CD4-positive, alpha-beta T cell treated with Interleukin-1 beta for 1 hour (primary cell): ENCODE measurements at places on chromosomes 6 and 20.
A peak's percentile ranks its signal among the peaks of the same experiment; 100 is the strongest.

DNA sequence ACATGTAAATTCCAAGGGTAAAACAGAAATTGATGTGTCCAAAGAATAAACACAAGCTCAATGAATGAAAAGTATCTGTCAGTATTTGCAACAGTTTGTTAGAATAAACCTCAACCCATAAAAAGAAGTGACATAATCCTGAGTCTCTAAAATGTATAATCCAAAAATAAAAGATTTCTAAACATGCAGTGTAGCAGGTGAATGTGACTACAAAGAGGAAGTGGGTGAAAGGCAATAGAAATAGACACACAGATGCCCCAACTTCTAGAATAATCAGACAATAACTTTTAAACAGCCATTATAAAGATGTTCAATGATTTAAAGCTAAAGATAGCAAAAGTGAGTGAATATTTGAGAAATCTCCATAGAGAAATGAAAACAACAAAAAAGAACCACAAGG lies 1009.2 kb upstream of the GJE1 start:
- no peak for DNase-seq

DNA sequence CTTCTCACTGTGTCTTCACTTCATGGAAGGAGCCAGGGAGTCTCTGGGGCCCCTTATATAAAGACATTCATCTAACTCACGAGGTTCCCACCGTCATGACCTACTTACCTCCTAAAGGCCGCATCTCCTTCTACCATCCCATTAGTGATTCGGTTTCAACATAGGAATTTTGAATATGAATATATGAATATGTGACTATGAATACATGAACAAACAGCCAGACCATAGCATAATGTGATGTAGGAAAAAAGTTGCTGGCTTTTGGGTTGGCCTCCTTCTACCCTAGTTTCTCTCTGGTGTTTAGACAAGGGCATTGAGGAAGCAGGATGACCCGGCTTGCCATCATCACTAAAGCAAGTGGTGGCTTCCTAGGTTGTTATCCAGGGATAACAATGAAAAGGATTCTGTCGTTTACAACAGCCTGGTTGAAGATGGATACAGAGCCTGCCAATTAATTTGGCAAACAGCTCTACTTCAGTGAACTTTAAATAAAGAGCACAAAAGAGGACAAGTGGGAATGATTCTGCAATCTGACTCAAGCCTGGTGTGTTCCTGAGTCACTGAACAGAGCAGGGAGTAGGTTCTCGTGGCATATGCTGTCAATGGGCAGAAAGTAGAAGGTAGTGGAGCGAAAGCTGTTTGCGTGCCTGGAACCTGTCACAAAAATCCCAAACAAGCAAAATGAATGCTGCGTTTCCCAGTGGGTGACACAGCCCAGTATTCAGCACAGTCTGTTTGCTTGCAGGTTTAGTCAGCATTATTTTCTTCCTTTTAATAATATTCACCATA lies 44.0 kb upstream of the DOK5 start:
- DNase-seq, result no peak

- no peak for DNase-seq
Measured at GRCh38 chr20:4546786-4547185, 174.9 kb upstream of the PRND start.

DNA sequence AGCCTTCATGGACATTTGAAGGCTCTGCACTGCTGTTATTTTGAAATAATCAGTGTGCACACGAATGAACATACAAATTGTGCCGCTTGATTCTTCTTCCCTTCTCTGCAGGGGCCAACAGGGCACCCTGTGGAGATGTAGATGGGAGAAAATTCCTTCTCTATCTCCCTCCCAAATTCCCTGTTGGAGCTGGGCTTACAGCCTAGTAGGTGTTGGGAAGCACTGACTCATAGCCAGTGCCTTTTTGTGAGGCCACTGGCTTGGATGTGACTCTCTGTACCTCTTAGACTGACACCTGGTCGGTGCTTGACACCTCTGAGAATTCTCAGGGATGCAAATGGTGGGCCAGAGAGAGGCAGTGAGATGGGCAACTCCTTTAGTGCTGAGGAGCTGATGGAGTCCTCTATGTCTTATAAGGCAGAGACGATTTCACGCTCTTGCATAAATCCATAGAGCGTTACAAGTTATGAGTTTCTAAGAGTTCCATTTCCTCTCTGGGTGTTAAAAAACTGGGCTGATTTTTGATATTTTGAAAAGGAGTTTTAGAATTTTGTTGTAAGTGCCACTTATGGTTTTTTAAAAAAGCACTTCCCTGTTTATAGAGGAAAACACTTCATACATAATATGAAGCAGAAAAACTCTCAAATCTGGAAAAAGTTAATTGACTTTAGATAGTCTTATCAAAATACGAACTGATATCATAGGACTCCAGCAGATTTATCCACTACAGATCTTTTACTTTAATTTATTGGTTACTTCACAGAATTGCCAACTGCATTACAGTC lies 89.8 kb upstream of the MAP3K7 start:
- no peak for DNase-seq

DNA sequence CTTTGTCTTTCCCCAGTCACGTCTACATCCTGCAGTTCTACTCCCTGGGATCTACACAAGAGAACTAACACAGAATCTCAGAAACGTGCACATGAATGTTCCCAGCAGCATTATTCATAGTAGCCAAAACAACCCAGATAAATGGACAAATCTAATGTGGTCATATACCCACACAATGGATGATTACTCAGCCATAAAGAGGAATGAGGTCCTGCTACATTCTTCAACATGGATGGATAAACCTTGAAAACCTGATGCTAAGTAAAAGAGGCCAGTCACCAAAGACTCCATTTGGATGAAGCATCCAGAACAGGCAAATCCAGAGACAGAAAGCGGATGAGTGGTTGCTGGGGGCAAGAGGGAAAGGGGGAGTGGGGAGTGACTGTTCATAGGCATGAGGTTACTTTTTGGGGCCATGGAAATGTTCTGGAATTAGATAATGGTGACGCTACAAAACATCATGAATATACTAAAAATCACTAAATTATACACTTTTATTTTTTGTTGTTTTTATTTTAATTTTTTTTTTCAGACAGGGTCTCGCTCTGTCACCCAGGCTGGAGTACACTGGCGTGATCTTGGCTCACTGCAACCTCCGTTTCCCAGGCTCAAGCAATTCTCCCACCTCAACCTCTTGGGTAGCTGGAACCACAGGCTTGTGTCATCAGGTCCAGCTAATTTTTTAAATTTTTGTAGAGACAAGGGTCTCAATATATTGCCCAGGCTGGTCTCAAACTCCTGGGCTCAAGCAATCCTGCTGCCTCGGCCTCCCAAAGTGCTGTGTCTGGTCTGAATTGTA lies 50.8 kb upstream of the DSN1 start:
- no peak for DNase-seq

DNA sequence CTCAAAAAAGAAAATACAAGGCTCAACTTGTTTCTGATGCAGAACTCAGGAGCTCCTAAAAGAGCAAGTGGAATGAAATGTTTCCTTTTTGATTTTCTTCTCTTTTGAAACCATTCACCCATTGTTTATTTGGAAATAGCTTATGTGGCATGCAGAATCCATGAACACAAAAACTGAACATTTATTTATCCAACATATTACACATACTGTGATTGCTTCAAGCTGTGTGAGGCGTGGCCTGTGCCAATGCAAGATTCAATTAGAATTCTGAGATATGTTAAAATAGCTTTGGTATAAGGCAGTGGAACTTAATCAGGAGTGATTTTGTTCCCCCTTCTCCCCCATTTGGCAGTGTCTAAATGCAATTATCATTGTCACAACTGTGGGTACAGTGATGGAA lies 45.9 kb upstream of the CARMIL1 start:
- no peak for DNase-seq

DNA sequence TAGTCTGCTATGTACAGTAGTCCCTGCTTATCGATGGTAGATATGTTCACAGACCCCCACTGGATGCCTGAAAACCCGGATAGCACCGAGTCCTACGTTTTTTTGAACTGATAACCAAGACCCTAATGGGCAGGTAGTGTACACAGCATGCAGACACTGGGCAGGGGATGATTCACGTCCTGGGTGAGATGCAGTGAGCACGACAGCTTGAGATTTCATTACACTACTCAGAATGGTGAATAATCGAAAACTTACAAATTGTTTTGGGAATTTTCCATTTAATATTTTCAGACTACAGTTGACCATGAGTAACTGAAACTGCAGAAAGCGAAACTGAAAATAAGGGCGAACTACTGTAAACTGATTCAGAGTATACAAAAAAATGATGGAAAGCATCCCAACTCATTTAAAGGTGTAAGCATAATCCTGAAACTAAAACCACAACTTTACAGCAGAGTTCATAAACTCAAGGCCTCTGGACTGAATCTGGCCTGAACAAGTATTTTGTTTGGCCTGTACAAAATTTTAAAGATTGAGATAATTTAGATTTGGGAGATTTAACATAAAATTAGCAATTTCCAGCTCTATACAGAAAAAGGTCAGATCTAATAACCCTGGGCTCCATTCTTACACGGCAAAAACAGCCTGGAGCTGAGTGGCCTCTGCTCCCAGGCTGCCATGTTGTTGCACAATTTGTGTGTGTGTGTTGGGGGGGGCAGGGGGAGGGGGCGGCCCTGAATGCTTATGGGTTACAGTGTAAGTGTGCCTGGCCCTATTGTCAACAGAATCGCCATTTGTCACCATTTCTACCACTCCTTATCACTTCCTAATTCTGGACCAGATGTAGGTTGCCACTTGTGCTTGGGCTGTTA lies 34.9 kb downstream of the RNF24 start:
- DNase-seq, result peak; percentile 9

DNA sequence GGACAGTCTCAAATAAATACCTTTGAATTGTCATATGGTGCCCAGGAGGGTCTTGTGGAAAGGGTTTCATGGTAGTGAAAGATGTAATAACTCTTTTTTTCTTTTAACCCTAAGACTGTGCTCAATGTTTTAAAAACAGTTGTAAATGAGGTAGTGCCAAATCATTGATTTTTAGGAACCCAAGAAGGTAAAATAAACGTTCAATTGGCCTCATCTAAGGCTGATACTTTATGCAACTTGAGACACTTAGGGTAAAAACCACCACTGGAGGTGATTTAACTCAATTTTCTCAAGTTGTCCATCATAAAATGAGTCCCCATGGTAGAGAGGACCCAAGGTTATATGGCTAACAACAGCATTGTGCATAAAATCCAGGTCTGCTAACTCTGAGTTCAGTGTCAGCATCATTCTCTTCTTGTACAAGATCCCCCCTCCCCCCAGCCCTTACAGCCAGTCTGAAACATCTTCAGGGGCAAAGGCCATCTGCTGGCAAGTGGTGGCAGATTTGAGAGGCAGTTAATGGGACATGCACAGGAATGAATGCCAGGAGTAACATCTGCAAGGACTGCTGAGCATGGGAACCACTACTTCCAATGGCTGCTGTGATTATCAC lies 244.4 kb downstream of the GMPR start:
- no peak for DNase-seq

DNA sequence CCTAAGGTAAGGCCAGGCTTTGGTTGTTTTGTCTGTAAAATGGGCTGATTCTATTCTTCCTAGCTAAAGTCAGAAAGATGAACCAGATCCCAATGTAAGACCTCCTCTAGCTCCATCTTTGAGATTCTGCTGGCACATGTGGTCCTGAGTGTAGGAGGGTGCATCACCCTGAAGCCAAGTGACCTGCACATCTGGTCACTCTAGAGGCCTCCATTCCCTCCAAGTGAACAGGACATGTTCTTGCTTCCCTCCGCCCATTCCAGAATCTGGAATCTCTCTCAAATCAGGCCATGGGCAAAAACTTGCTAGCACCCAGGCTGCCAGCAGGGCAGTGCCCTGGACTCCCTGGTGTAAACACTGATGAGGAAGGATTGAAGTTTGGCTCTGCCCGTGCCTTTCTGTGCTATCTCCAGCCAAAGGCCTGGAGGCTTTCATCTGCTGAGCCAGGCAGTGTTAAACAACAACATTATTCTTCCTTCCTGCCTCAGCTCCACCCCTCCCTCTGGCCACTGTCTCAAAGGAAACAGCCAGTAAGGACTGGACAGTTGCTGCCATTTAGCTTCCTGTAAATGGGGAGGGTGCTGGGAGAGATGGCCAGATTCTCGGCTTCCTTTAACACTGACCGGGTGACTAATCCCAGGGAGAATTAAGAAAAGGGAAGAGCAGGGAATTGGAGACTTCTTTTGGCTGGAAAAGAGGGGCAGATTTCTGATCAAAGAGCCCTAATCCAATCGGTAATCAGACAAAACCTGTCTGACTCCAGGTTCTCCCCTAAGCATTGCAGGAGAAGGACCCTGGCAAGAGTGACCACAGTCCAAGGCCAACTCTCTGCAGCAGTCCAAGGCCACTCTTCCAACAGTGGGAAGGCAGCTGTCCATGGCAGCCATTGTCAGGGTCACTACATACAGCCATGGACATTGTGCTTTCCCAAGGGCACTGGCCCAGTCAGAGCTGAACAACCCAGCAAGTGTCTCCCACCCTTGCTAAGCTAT lies 19.5 kb upstream of the ADGRF1 start:
- DNase-seq, result no peak

GRCh38 chr6:44036699-44037101 lies 90.6 kb downstream of the MRPL14 start:
- DNase-seq, result no peak

DNA sequence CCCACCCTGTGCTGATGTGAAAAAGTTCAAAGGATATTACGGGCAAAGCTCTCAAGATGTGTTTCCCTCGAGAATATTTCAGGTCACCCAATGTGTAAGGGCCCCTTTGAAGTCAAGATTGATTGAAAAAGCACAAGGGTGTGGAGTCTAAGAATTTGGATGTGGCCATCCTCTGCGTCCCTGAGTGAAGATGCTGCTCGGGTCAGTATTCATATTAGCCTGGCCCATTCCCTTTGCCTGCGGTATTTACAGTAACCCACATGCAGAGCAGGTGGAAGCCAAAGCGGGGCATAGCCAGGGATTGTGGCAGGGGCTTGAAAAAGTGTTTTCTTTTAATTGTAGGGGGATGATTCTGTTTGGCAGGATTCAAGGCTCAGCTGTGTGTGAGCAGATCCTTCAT lies 211.0 kb downstream of the TSHZ2 start:
- no peak for DNase-seq

GRCh38 chr6:134026597-134026996 lies 25.8 kb downstream of the SLC2A12 start:
- no peak for DNase-seq

- DNase-seq, result no peak
Measured at GRCh38 chr6:84581494-84582259, 182.7 kb downstream of the TBX18 start.

DNA sequence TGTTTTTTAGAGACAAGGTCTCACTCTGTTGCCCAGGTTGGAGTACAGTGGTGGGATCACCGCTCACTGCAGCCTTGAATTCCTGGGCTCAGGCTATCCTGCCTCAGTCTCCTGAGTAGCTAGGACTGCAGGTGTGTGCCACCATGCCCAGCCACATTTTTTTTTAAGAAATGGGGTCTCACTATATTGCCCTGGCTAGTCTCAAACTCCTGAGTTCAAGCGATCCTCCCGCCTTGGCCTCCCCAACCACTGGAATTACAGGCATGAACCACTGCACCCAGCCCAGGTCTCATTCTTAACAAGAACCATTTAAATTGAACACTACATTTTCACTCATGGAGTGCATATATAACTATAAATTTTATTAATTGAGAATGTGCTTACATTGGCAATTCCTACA lies 20.5 kb downstream of the RPF2 start:
- no peak for DNase-seq
